CD8-positive, alpha-beta memory T cell (primary cell): ENCODE measurements at places on chromosomes 6 and 20. TPM values are rescaled to one million over a fixed set of nuclear protein-coding genes. Genes with fewer than 3 reads are reported as not detected.
A peak's percentile ranks its signal among the peaks of the same experiment; 100 is the strongest.

- H3K36me3 ChIP-seq = no peaks in the 10 kb centered on the region
- no peak for DNase-seq
- no peak overlapping the region for H3K27ac ChIP-seq
- no peaks in the 10 kb centered on the region for H3K27me3 ChIP-seq
- no peak overlapping the region for H3K4me3 ChIP-seq
Measured at GRCh38 chr6:166739117-166739975, 112.3 kb upstream of the RPS6KA2 start.

- H3K4me1 ChIP-seq = peaks cover 12% of the 10 kb centered on the region
- H3K36me3 ChIP-seq = no peaks in the 10 kb centered on the region
- H3K27me3 ChIP-seq = no peaks in the 10 kb centered on the region
- H3K4me3 ChIP-seq = no peak overlapping the region
- no peak overlapping the region for H3K27ac ChIP-seq
Measured at GRCh38 chr6:87729965-87730719, 28.1 kb upstream of the AKIRIN2 start.

Gene SERPINB6
- 66.0 TPM for total RNA-seq

- H3K4me3 ChIP-seq = no peak overlapping the region
- H3K27ac ChIP-seq = no peak overlapping the region
- H3K4me1 ChIP-seq = no peaks in the 10 kb centered on the region
- H3K36me3 ChIP-seq = no peaks in the 10 kb centered on the region
- DNase-seq = no peak
Measured at GRCh38 chr20:61918548-61918947, 147.1 kb downstream of the TAF4 start.

- no peak overlapping the region for H3K27ac ChIP-seq
- DNase-seq = no peak
- peaks cover 26% of the 10 kb centered on the region for H3K4me1 ChIP-seq
- H3K36me3 ChIP-seq = no peaks in the 10 kb centered on the region
- H3K4me3 ChIP-seq = no peak overlapping the region
Measured at GRCh38 chr6:149246691-149247384, 70.7 kb upstream of the TAB2 start.

Gene HLA-DMB
- 4.3 TPM for total RNA-seq

- H3K27ac ChIP-seq = no peak overlapping the region
- no peak for DNase-seq
- no peaks in the 10 kb centered on the region for H3K27me3 ChIP-seq
- no peaks in the 10 kb centered on the region for H3K4me1 ChIP-seq
- H3K36me3 ChIP-seq = no peaks in the 10 kb centered on the region
- H3K4me3 ChIP-seq = no peak overlapping the region
Measured at GRCh38 chr6:167803816-167804215, 22.9 kb upstream of the AFDN start.

Gene STMND1
- not detected for total RNA-seq

- DNase-seq = no peak
- no peak overlapping the region for H3K27ac ChIP-seq
- peaks cover 9% of the 10 kb centered on the region for H3K4me1 ChIP-seq
- no peaks in the 10 kb centered on the region for H3K36me3 ChIP-seq
Measured at GRCh38 chr20:63831646-63831992, 555 bp upstream of the ZBTB46 start.

GRCh38 chr6:131134980-131135243 is 355 bp upstream of the AKAP7 start:
- H3K27ac ChIP-seq = peak overlapping the region; percentile 22
- H3K36me3 ChIP-seq = no peaks in the 10 kb centered on the region
- no peaks in the 10 kb centered on the region for H3K27me3 ChIP-seq
- no peak for DNase-seq

DNA sequence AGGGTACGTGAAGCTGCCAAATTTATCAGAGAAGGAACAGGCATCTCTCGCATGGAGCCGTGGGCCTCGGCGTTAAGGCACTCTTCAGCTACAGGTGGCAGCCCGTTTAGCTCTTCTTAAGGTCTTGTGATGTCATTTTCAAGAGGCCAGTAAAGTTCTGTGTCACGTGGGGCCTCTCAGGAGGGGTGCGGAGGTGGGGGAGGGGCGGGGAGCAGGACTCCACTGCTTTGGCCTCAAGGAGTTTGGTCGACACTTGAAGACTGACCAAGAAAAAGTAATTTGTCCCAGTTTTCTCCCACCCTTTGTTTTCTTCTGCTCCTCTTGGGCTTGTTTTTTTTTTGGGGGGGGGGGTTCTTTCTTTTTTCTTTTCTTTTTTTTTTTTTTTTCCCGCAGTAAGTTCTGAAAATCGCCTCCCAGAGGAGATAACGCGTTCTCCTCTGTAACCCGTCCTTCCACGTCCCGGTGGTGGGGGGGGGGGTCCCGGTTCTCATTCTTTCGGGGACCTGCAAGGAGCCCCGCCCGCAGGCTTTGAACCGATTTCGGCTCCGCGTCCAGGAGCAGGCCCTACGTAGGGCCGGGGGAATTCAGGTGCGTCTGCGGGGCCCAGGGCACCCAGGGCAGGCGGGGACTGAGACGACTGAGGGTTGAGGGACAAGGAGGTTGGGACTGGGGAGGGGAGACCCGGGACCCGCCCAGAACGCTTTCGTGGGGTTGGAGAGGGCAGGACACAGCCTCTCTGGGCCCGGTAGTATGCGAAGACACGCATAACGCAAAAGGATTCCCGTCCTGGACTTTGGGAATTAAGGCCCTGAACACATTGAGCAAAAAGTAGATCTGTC is 26.0 kb downstream of the GPX6 start:
- peaks cover 15% of the 10 kb centered on the region for H3K27me3 ChIP-seq
- peak overlapping the region; percentile 38 for H3K4me3 ChIP-seq
- peak overlapping the region; percentile 75 for H3K27ac ChIP-seq
- H3K36me3 ChIP-seq = no peaks in the 10 kb centered on the region
- DNase-seq = peak; percentile 49
- peaks cover 10% of the 10 kb centered on the region for H3K4me1 ChIP-seq

GRCh38 chr20:19668418-19668817 is 89.6 kb upstream of the RIN2 start:
- H3K27ac ChIP-seq = no peak overlapping the region
- no peaks in the 10 kb centered on the region for H3K36me3 ChIP-seq
- no peak for DNase-seq
- H3K27me3 ChIP-seq = no peaks in the 10 kb centered on the region
- no peak overlapping the region for H3K4me3 ChIP-seq
- H3K4me1 ChIP-seq = no peaks in the 10 kb centered on the region

GRCh38 chr20:4161401-4162251 is 146.3 kb upstream of the RNF24 start:
- no peak overlapping the region for H3K4me3 ChIP-seq
- H3K27ac ChIP-seq = no peak overlapping the region
- H3K36me3 ChIP-seq = no peaks in the 10 kb centered on the region
- no peaks in the 10 kb centered on the region for H3K4me1 ChIP-seq

- DNase-seq = no peak
- no peaks in the 10 kb centered on the region for H3K27me3 ChIP-seq
- H3K36me3 ChIP-seq = peaks cover 6% of the 10 kb centered on the region
- H3K4me3 ChIP-seq = no peak overlapping the region
- H3K4me1 ChIP-seq = no peaks in the 10 kb centered on the region
Measured at GRCh38 chr6:36478051-36478526, 35.3 kb downstream of the KCTD20 start.

DNA sequence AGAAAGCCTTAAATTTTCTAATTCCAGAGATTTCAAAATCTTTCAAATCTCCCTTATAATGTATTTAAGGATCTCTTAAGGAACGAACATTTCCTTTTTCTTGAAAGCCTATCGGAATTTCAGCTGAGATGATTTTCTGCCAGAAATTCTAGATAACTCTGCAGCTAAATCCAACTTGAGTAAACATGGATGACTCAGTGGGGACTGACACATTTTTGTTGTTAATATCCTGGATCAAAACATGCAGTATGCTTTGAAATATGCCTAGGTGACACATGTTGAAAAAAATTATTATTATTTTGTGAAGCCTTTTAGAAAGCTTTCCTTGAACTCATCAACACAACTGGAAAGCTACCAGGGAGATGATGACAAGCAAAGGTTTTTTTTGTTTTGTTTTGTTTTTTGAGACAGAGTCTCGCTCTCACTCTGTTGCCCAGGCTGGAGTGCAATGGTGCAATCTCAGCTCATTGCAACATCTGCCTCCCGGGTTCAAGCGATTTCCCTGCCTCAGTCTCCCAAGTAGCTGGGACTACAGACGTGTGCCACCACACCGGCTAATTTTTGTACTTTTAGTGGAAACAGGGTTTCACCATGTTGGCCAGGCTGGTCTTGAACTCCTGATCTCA is 140.1 kb upstream of the SNX9 start:
- H3K4me3 ChIP-seq = no peak overlapping the region
- no peaks in the 10 kb centered on the region for H3K4me1 ChIP-seq
- no peak for DNase-seq
- H3K36me3 ChIP-seq = no peaks in the 10 kb centered on the region
- no peaks in the 10 kb centered on the region for H3K27me3 ChIP-seq
- no peak overlapping the region for H3K27ac ChIP-seq

Gene PRDM1
- total RNA-seq = 88.2 TPM

Gene GSTA2
- total RNA-seq = not detected

- H3K4me1 ChIP-seq = no peaks in the 10 kb centered on the region
- H3K27ac ChIP-seq = no peak overlapping the region
- DNase-seq = no peak
- no peaks in the 10 kb centered on the region for H3K36me3 ChIP-seq
- H3K27me3 ChIP-seq = no peaks in the 10 kb centered on the region
Measured at GRCh38 chr20:6855104-6855503, 87.6 kb downstream of the BMP2 start.
